ENCODE measurements at places on chromosomes 6 and 20.

DNA sequence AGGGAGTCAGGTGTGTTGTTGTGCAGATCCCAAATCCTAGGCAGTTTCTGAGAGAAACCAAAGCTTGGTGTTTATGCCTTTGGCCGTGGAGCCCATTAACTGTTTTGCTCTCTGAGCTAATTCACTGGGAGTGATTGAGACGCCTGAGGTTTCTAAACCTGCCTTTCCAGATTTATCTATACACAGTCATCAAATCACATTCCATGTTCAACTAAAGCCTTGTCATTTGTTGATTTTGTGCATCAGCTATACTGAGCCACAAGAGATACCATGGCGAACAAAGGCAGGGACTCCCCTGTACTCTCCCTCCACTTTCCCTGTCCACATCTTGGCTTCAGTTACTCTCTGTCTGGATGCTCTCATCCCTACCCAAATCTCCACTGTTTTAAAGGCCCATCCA is 229.7 kb upstream of the PMEPA1 start:
- no peak for DNase-seq

GRCh38 chr6:101826269-101826668 is 432.8 kb downstream of the GRIK2 start:
- DNase-seq = no peak

GRCh38 chr20:36319356-36320260 is 13.5 kb downstream of the DLGAP4 start:
- DNase-seq = no peak

DNA sequence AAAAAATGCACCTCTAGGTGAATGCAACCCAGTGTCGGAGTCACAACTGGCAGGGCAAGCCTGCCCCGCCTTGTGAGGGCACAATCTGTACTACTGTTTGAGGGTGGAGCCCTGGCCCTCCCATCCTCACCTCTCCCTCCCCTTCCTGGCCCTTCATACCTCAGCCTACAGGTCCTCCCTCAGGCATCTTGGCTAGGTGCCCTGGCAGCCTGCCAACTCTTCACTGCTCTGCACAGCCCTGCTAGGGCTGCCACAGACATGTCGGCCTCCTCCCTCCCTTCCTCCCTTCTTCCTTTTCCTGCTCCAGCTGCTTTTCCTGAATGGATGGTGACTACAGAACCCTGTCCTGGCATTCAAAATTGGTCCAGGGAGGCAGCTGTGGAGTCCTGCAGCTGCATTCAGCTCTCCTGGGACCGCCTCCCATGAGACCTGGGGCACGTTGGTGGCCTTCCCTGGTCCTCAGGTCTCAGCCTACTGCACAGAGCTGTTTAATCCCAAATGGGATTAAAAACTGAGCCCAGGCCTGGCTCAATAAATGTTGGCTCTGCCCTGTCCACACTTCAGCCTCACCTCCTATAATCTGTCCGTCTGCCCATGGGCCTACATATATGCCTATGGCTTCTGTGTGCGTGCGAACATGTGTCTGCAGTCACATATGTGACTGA is 52.7 kb downstream of the CDH22 start:
- DNase-seq = no peak

GRCh38 chr6:95905132-95905531 is 110.6 kb upstream of the FUT9 start:
- DNase-seq = no peak

DNA sequence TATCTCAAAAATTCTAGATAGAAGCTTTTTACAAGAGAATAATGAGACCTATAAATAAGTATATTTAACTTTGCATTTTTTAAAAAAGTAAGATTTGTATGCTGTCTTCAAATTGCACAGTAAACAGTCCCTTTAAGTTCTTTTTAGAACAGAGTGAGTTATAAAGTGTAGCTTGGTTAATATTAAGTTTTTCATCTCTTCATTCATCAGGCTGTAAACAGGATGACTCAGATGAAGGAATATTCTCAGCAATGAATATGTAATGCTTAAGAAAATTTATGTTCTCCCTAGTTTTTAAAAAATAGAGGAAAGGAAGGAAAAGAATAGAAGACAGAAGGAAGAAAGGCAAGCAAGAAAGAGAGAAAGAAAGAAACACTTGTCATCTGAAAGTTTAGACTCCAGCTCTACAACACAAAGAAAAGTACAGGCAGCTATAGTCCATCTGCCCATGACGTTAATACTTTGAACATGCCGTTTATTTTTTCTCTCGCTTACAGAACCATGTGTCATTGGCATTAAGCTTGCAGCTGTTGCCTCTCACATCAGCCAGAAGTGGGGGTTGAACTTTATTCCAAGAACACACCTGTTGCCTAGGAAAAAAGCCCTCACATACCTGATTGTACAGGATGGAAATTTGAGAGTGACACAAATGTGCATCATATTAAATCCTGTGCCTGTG is 36.1 kb downstream of the CAP2 start:
- no peak for DNase-seq

DNA sequence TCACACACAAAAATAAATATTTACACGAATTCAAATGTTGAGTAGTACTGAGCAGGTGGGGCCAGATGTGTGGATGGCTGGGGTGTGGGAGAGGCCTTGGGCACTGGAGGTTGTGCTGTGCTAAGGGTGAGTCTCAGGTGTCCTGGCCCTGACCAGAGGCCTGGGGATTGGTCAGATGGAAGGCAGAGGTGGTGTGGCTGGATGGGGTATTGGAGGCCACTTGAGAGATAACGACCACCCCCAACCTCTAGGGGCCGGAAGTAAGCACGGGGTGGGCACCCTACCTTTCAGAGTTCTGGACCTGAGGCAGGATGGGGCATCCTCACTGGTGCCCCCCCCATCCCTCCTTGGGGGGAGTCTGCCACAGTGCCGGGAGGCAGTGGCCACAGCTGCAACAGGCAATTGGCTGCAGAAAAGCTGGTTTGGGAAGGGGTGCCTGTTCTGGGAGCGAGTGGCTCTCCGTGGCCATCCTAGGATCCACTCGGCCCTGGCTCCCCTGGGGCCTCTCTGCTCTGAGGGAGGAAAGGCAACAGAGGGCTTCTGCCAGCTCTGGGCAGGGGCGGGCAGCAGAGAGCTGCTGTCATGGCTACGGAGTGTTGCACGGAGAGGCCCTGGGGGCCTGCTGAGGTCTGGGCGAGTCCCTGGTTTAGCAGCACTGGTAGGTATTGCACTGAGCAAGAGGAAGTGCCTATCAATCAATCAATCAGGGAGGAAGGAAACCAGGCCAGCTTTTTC is 87.6 kb downstream of the ASXL1 start:
- no peak for DNase-seq

DNA sequence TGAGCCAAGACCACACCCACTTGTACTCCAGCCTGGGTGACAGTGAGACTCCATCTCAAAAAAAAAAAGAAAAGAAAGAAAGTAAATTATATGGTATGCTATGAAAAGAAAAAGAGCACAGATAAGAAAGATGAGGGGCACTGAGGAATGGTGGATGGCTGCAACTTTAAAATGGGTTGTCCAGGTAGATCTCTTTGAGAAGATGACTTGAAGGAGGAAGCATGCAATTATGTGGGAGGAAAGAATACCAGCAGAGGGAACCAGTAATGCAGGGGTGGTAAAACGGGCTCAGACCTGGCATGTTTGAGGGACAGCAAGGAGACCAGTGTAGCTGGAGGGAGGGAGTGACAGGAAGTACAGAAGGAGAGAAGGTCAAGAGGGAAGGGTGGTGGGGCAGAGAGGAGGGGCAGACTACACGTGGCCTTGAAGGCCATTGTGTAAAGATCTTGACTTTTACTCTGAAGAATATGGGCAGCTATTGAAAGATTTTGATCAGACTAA is 22.3 kb downstream of the LINC00237 start:
- no peak for DNase-seq

DNA sequence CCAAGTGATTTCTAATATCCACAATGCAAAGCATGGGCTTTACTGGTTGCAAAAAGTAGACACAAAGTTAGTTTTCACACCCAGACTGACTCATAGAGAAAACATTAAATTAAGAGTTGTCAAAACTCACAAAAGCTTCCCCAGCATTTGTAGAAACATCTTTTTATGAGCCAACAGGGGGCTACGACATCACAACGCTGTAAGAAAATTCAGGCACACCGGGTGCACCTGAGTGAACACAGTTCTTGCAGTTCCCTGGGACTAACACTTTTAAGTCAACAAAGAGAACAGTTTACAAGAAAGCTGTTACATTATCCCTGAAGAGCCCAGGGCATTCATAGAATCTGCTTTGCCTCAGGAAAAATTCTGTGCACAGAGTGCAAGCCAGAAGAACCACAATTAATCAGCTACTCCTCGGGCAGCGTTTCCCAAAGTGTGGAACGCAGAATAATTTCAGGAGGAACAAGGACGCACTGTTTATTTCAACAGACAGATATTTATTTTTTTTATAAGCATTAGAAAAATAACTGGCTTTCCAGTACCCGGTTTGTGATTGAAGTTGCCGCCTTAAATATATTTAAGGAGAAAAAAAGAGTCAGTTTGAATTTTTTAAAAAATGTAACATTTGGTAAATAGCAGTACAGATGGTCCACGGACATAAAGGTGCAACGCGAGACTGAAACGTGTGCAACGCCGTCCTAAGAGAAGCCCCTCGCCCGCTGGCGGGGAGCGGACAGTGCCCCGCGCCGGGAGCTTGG is 1.2 kb downstream of the NCOA5 start:
- DNase-seq = no peak

GRCh38 chr6:45956176-45956575 is 59.5 kb downstream of the CLIC5 start:
- no peak for DNase-seq

DNA sequence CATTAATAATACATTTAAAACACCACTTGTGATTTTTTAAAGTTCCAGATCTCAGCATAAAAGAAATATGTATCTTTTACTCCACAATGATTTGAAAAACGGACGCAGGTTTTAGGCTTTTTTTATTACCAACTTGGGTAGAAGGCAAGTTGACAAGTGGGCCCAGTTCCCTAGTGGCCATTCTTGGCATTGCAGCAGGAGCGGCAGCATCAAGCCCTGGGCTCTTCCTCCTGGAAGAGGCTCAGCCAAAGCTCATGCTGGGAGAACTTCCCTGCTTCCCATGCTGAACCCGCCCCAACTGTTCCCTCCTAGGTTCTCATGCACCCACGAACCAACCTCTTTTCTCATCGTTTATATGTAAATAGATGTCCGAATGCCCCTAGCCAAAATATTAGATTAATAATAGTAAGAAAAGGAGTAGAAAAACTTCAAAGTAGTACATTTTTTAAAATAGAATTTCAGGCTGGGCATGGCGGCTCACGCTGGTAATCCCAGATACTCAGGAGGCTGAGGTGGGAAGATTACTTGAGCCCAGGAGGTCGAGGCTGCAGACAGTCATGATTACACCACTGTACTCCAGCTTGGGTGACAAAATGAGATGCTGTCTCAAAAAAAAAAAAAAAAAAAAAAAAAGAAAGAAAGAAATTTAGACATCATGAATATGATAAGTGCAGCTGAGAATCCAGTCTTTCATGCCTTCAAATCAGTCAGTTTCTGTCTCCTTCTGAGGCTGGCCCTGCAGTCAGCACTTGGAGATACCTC is 18.2 kb upstream of the MYB start:
- DNase-seq = peak; percentile 17

- DNase-seq = no peak
These were observed 56.5 kb upstream of the NRSN1 start for GRCh38 chr6:24069526-24069925.

- DNase-seq = no peak
These were observed 497.5 kb downstream of the UTRN start for GRCh38 chr6:144782634-144783033.

DNA sequence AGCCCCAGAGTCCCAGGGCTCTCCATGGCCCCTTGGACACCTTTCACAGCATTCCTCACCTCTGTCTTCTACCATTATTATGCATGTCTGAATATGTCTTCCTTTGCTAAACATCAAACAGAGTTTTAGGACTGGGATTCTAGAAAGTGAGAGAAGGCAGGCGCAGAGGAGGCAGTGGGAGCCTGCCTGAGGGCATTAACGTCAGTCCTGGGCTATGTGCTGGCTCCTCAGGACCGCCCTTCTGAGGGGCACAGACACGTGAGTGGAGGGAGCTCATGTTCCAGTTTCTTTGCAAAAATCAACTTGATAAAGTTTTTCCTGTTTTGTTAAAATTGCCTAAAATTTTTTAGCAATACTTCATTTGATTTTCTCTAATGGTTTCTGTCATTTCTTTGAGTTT is 38.0 kb downstream of the C6orf15 start:
- no peak for DNase-seq

- no peak for DNase-seq
These were observed 30.6 kb downstream of the SHLD1 start for GRCh38 chr20:5780846-5781217.

DNA sequence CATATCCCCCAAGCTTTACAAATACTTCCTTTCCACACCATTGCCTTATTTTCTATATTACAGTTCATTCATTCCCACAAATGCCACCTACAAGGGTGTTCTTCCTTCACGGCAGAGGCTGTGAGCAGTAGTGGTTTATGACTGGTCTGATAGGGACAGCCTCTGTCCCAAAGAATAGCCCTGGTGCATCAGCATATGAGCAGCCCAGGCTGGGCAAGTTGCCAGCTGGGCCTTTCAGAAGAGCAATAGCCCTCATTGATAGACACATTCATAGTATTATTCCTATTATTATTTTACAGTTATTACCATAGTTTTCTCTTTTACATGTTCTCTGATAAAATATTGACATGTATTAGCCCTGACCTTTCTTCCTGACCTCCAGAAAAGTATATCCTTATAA is 149.9 kb downstream of the MMS22L start:
- DNase-seq = no peak

GRCh38 chr20:41553142-41553879 is 64.9 kb downstream of the CHD6 start:
- no peak for DNase-seq

- DNase-seq = no peak
These were observed 484.0 kb upstream of the SOX4 start for GRCh38 chr6:21109391-21110178.

- no peak for DNase-seq
These were observed 28.1 kb downstream of the HM13 start for GRCh38 chr20:31542201-31542842.

DNA sequence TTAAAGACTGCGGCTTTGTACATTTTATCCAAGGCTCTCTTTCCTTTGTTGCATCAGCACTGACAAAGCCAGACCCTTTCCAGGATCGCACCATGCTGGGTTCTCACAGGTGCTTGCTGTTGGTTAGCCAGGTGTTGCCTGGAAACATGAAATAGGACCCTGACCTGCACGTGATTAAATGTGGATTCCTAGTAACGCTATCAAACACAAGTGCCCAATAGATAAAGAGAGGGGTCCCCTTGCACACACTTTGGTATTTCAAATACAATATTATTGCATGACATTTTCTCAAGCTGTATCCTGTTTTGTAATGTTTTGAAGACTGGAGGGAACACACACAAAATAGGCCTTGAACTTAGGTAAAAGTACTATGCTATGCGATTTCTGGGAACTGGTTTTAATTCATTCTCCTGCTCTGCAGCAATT is 73.3 kb downstream of the AKAP12 start:
- no peak for DNase-seq

All from CD4-positive, alpha-beta memory T cell (primary cell).